ENCODE measurements at places on chromosomes 11 and 22.

DNA sequence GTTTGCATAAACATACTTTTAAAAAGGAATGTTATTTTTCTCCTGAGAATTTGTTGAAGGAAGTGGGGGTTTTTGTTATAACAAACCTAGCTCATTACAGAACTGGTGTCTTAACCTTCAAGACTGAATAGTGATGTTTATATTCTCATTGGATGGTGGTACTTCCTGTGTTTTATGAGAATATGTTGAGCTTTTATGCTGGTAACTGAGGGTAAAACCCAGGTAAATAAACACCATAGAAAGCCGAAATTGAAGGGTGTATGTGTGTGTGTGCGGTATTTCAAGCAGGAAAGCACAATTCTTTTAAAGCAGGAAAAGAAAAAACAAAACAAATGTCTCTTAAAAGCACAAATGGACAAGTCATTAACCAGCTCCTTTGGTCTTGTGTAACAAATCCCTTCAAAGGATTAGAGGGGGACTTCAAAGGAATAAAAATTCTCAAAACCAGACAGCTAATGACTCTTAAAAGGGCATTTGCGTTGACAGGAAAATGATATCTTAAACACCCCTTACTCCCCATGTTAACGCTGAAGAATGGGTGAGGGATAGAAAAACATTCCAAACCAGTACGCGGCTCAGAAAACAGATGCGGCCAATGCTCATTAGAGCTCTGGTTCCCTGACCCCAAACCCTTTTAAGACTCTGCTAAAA is 23.8 kb downstream of the LMO2 start:
- DNase-seq = no peak

GRCh38 chr22:28574159-28574788 is 105.4 kb downstream of the TTC28 start:
- no peak for DNase-seq

GRCh38 chr22:47398491-47398890 is 636.0 kb downstream of the TBC1D22A start:
- DNase-seq = no peak

GRCh38 chr11:97684486-97685439 is 1295.0 kb downstream of the JRKL start:
- DNase-seq = no peak

DNA sequence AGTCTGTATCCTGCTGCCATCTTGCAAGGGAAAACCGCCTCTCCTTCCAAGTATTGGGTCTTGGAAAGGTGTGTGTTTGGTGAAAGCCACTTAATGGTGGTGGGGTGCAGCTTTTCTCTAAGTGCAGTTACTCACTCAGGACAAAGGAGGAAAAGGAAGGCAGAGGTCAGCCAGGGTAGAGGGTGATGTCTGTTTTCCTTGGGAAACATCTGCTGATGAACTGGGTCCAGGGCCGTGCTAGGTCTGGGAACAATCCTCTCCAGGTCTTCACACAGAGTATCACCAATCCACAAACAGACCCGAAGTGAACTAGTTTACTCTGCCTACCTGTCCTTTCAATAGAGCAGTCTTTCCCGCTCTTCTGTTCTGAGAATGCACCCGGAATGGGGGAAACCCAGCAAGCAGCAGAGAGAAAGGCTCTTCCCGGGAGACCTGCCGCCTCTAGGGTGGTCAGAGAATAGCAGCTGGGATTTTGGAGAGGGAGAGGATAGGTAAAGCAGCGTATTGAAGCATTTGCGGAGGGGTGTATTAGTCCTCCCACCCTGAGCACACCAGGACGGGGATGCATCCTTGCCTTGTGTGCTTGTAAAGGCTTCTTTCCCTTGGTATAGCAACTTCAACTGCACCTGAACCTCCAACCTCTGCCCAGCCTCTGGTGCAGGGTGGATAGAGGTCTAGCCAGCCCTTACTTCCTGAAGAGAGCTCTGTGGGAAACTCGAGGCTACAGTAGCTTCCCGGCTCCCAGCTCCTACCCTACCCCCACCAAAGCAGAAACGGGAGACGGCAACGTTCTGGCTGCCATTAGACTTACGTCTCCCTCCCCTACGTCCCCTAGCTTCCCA is 20.7 kb downstream of the LHFPL7 start:
- no peak for DNase-seq

DNA sequence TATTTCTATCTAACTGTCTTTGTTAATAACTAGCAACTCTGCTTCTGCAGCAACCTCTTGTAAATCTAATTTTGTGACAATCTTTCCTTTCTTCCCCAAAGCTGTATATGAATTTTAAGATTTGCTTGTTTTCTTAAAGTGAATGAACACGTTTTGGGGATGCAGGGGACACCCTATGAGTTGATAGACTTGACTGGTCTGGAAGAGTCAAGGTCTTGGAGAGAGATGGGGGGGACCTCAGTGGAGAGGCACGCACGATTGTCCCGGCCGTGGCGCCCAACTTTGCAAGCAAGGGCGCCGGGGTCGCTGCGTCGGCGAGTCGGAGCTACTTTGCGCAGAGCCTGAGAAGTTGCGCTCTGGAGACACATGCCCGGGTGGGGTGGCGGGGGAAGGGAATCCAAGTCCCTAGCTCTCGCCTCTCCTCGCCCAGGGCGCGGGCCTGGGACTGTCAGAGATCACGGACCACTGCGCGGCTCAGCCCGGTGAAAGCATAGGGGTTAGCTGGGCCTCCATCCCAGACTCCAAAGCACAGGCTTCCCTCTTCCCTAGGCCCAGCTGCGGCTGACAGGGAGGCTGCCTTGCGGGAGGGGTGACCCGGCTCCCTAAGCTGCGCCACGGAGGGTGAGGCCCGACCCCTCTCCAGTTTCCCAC is 854 bp downstream of the ABCC8 start:
- DNase-seq = no peak

All from central memory CD4-positive, alpha-beta T cell (primary cell).